ENCODE measurements at places on chromosomes 3 and 15.

DNA sequence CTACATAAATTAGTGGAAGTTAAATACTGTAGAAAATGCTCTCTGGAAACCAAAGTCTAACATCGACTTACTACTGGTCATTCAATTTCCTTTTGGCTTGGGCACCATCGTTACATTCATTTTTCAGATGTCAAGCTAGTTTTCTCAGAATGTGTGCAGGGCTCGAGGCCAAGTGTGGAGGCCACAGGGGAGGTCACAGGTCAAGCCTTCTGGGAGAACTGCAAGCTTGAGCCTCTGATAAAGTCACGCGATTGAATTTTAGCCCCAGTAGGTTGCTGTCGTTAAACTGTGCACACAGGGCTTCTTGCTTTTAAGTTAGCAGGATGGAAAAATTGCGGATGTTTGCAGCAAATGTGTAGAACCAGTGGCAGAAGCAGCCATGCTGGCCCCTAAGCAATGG is 182.2 kb downstream of the APBA2 start:
- DNase-seq: no peak

GRCh38 chr3:123067689-123068600 is 1.1 kb downstream of the PDIA5 start:
- DNase-seq: no peak

- DNase-seq: no peak
Measured at GRCh38 chr3:170762064-170762463, 107.9 kb downstream of the RPL22L1 start.

DNA sequence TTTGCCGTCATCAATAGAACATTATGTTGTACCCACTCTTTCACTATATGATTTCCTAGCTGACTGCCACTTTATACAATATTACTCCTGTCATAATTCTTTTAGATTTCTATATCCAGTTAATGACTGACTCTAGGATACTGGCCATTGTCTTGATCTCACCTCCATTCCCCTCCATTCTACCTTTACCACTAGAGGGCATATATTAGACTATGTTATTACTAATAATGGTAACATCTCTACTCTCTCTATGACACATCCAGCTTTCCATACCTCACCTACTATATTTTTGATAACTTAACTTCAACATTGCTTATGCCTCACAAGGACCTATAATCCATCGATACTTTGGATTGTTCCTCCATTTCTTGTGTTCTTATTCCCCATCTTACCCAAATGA is 31.4 kb upstream of the POU1F1 start:
- no peak for DNase-seq

DNA sequence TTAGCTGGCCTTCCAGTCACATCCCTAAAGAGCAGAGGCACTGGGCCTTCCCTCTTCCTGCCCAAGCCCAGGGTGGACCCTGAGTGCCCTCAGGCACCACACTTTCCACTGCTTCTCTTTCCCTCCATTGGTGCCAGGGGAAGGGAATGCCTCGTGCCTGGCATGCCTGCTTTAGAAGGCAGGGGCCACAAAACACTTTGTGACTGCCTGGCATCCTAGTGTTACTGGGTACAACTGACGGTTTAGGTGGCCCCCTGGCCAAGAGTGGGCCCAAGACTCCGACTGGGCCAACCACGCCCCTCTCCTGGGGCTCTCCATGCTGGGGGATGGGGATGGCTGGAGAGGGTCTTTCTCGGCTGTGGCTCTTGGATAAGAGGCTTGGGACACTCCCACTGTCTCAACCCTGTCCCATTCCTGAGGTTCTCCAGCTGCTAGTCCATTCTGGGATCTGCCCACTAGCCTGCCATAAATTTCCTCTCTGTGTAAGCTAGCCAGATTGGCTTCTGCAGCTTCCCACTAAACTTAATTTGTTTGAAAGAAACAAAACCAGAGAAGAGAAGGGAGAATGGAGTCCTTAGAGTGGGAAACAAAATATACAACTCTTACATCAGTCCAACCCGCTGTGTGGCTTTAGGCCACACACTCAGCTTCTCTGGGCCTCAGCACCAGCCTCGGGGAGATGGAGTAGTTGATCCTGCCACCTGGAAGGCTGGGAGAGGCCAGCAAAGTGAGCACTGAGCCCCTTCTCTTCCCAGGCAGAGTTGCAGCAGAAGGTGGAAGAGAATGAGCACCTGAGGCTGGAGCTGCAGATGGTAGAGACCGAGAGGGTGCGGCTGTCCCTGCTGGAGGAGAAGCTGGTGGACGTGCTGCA is 24.1 kb upstream of the GP9 start:
- DNase-seq: no peak

DNA sequence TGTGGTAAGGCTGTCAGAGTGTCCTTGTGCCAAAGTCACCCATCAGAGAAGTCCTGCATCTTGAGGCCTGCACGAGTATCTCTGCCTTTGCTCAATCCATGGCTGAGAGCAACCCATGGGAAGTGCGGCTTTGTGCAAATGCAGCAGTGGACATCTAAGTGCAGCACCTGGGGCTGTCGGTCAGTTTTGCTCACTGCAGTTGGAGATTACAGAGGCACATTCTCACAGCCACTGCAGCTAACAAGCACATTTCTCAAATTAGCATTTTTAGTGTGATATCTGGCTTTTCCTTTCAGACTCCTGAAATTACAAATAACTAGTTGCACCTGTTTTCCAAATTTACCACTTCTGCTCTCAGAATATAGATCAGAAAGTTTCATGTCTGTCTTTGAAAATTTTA is 81.5 kb upstream of the DAZL start:
- DNase-seq: no peak

DNA sequence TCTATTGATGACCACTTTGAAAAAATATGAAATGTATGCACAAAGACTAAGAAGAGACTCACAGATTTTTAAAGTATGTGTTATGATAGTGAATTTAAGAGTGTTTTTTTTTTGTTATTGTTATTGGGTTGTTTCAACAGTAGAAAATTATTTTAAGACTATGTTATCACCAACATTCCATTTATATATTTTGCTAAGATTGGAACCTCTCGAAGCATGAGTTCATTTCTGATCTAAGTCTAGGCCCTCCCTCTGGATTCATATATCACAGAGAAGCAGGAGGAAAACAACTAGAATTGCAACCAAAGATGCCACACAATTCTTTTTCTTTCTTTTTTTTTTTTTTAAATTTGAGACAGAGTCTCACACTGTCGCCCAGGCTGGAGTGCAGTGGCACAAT is 46.8 kb downstream of the ITGB5 start:
- no peak for DNase-seq

DNA sequence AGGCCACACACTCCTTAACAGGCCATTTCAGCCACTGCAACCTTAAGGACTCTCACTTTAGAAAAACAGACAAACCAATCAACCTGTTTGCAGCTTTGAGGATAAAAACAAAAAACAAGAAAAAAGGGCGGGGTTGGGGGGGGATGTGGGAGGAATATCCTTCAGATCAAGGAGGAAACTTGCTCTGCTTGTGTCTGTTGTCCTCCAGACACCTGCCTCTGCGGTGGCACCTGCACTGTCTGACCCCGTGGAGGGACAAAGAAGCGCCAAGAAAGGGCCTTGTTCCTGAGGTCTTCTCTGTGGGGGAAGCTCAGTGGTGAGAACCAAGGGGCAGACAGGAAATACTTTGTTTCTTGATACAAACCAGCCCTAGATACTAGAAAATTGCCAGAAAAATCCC is 70.5 kb downstream of the POLR2M start:
- no peak for DNase-seq

GRCh38 chr3:30449290-30449632 is 157.1 kb upstream of the TGFBR2 start:
- no peak for DNase-seq

- DNase-seq: no peak
Measured at GRCh38 chr15:78830514-78831228, 19.4 kb upstream of the ADAMTS7 start.

DNA sequence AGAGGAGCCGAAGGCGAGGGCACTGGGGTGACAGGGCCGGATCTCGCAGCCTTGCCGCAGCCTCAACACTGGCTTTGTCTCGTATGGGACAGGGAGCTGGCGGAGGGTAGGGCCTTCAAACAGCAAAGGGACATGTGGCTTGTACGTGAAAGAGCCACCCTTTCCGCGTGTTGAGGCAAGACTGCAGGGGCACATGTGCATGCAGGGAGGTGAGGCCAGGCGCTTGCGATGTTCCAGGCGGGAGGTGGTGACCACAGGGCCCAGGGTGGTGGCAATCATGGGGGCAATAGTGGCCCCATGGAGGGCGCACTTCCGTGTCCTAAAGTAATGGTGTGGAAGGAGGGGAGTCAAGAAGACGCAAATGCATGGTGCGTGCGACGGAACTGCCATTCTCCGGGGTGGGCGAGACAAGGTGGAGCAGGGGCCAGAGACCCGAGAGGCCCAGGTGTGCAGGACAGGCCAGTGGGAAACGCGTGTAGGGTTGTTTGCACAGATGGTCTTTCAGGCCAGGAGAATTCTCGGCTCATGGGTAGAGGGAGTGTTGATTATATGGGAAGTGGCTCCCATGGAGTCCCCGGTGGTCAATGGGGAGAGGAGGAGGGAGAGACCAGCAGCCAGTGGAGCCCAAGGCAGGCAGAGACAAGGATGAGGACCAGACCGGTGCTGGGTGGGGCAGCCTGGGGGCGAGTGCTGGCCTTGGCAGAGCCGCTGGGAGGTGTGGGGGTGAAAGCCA is 45.8 kb upstream of the PCSK6 start:
- no peak for DNase-seq

Data from NCI-H187 (cell line).